ENCODE measurements at places on chromosomes 13 and 19.

DNA sequence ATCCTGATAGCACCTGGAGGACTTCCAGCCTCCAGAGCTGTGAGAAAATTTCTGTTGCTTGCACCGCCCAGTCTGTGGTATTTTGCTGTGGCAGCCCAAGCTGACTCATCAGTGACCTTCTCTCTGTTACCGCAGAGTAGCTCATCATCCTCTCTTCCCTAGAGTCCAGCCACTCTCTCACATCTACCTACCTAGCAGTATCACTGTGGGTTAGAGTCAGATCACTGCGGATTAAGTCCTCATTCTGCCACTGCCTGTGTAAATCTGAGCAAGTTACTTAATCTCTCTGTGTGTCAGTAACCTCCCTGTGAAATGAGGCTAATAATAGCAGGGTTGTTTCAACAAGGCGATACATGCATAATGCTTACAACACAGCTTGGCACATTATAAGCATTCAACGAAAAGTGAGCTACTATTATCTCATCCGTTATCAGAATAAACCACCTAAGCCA lies 40.3 kb upstream of the USPL1 start:
- DNase-seq, result peak; percentile 1

DNA sequence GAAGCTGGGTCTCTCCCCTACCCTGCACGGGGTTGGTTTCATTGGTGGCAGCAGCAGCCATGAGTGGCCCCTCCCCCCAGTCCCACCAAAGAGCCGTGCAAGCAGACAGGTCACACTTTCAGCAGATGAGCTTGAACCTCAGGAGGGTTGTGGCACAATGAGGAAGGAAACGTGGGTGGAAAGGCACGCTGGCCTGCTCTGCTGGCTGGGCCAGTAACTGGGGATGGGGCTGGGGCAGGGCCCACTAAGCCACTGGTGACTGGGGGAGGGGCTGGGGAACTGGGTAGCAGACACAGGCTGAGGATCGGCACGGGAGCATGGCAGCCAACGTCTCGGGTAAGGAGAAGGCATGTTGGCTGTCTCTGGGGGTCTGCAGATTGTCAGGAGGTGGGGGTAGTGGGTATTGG lies at the start of gene P2RY11:
TSS of gene P2RY11 (plus strand) at position 289 of the 407 bp plus-strand sequence. CDS start at position 318, 29 bp downstream.
- DNase-seq, result no peak

GRCh38 chr13:49652355-49653305 lies 24.3 kb downstream of the ARL11 start:
- peak; percentile 77 for DNase-seq

DNA sequence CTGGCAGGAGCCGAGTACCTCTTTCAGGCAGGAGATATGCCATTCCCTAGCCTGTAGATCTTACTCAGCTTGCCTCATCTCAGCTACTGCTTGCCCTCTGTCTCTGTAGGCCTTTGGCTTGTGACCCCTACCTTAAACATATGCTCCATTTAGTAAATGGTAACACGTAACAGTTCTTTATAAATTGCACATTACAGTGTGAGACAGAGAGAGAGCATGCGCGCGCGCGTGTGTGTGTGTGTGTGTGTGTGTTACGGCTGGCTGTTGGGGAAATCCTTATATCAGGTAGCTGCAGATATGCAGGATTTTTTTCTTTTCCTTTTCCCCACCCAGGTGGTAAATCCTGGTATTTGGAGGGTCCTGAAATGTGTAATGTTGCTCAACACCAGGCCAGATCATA lies 4.2 kb downstream of the SPINT2 start:
- peak; percentile 28 for DNase-seq

DNA sequence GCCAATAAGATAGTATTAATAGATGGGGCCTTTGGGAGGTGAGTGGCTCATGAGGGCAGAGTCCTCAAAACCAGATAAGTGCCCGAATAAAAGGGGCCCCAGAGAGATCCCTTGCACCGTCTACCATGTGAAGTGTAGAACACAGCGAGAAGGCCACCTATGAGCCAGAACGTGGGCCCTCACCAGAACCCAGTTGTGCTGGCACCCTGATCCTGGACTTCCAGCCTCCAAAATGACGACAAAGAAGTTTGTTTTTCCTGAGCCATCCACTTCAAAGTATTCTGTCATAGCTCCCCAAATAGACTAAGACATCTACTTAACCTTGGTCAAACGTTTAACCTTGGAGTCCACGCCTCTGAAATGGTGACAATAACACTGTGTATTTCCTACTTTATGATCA lies 158.1 kb downstream of the EFNB2 start:
- no peak for DNase-seq

GRCh38 chr13:78607409-78608251 lies 4.3 kb upstream of the POU4F1 start:
- DNase-seq, result no peak

DNA sequence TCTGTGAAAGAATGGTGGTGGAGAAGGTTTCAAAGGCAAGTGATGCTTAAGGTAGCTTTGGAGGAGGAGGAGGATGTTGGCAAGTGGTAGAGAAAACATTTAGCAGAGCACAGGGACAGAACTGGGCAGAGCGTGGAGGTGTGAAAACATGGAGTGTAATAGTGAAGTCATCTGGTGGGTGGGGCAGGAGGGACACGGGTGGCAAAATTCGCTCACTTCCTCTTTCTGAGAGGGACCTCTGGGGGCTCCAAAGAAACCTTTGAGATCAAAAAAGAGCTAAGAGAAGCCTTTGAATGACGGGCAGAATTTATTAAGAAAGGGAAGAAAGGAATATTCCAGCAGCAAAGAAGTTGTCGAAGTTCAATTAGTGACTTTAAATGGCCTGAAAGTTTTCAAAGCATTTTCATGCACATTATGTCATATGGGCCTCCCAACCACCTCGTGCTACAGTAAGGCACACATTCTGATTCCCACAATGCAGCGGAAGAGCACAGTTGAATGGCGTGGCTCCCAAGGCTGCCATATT lies 82.8 kb downstream of the STARD13 start:
- DNase-seq, result no peak

- DNase-seq, result no peak
Observed at GRCh38 chr13:111392486-111392885, 72.0 kb downstream of the TEX29 start.

DNA sequence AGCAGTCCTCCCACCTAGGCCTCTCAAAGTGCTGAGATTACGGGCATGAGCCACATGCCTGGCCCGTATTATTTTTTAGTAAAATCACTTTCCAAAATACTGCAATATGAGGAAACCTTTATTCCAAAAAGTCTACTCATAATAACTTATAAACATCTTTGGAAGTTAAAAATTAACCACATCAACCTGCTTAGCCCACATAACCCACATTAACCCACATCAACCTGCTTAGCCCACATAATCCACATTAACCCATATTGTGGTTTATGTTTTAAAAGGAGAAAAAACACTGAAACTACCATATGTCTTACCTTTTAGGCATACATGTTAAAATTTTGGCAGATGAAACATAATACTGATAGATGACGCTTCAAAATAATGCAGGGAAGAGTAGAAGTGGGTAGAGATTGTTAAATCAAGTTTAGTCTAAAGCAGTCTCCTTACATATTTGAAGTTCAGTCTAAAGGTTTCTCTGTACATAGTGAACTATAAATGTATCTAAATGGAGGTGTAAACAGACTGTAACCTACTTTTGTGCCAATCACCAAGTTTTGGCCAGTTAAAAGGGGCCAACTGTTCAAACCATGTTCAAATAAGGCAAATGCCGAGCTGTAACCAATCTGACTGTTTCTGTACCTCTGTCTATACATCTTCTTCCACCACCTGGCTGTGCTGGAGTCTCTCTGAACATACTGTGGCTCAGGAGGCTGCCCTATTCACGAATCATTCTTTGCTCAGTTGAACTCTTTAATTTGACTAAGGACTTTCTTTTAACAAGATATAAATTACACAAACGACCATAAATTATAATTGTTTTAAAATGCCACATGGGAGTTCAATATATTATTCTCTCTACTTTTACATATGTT lies 14.5 kb downstream of the KPNA3 start:
- no peak for DNase-seq

- DNase-seq, result peak; percentile 90
Observed at GRCh38 chr19:56314018-56314380, 640 bp downstream of the ZSCAN5A start.

GRCh38 chr13:23851106-23851505 lies 38.1 kb downstream of the MIPEP start:
- DNase-seq, result no peak

- no peak for DNase-seq
Observed at GRCh38 chr19:29777781-29778309, 33.9 kb upstream of the CCNE1 start.

DNA sequence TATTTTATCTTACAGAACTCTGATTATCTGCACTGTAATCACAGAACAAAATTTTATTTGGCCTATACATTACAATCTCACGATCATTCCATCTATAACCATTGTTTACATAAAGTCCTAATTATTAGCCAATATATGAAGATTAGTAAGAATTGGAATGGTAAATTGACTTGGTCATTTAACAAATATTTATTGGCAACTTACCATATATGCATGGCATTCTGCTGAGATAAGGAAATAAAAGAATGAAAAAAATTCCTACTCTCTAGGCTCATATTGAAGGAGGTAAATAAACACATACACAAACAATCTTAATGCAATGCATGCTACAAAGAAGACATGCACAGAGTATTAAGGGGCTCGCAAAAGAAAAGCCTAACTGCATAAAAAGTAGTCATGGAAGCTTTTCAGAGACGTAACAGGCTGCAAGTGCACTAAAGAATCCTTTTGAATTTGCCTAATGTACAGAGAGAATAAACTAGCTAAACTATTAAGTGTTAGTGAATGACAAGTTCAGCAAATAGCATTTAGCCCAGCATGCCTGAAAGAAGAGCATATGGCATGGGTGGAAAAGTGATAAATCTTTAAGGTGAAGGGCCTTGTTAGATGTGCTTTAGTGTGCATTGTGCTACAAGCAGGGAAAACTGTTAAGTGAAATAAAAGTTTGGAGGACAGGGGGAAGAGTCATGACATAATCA lies 1131.1 kb downstream of the PCDH9 start:
- DNase-seq, result peak; percentile 91

DNA sequence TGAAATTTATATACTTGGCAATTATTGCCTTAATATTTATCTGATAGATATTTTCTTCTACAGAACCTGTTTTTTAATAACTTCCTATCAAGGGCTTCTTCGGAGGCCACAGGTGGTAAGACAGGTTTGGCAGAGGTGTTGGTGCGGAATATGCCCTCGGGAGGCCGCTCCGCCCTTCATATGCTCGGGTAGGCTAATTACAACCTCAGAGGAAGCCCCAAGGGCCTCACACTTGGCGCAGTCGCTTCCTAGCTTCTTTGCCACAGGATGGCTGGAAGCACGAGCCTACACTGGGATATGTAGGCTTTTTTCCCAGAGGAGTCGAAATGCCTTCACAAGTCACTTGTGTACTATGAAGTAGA lies 68.8 kb downstream of the LMO7 start:
- DNase-seq, result peak; percentile 79

- no peak for DNase-seq
Observed at GRCh38 chr13:79999601-80000000, 341.3 kb downstream of the SPRY2 start.

DNA sequence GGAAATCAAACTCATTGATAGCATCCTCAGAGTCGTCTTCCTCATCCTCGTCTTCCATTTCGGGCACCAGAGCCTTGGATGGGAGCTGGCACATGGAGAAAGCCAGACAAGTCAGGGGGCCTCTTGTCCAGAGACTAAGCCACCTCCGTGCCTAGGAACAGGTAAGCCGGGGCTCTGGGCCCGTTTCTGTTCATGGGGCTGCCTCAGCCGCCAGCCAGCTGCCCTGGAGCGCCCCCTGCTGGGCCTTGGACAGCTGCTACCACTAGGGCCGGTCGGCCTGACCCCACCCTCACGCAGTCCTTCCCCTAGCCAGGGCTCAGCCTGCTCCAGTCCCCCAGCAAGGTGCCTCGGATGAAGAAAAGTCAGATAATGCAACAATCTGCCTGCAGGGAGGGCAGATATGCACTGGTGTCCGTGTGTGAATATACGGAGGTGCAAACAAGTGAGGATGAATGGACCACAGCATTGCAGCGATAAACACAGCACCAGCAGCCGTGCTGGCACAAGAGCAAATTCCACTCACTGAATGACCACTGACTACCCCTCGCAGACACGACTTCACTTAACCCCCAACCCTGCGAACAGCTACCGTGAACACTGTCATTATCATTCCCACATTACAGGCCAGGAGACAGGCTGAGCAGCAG lies 11.9 kb upstream of the PRKD2 start:
- peak; percentile 51 for DNase-seq

DNA sequence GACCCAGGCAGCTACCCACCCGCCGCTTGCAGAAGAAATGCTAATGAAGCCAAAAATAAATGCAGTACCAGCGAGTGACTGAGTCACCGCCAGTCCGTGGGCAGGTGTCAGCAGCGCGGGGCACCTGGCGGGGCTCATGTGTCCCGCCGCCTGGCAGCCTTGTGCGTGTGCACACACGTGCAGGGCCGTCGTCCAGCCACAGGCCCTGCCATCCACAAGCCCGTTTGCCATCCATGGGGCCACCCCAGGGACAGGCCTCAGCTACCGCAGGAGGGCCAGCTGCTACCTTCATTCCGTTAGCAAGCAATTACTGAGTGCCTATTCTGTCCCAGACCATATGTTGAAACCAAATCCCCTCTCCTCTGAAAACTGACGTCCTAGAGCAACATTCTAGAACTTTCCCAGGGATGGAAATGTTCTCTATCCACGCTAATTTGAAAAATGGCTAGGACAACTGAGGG lies 20.5 kb downstream of the NCAN start:
- no peak for DNase-seq

DNA sequence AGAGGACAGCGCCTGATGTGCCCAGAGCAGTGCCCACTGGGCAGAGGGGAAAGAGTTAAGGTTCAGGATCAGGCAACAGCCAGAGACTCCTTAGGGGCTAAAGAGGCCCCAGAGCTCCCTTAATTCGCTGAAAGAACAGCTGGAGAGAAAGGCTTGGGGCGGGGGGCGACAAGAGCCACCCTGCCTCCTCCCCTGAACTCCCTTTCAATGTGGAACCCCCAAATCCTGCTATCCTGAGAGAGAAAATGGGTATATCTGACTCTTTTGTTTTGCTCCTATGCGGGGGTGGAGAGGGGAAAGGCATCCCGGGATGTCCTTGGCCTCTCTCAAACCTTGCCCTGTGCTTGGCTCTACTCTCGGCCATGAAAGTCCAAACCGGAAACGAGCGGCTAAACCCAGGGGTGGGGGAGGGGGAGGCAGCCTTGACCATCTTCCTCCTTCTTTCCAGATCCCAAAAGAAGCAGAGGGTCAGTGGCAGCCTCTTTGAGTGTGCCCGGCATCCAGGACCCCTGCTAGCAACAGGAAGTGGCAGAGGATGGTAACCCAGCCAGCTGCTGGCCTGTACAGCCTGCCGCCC lies 4.7 kb downstream of the PRKACA start:
- no peak for DNase-seq

- no peak for DNase-seq
Observed at GRCh38 chr19:15210323-15210781, 9.6 kb upstream of the NOTCH3 start.

GRCh38 chr19:40416918-40417642 lies 3.9 kb upstream of the PRX start:
- DNase-seq, result no peak

GRCh38 chr13:100464006-100464405 lies 124.6 kb downstream of the GGACT start:
- peak; percentile 32 for DNase-seq

GRCh38 chr13:29688193-29688592 lies 92.7 kb upstream of the SLC7A1 start:
- DNase-seq, result no peak
